ENCODE measurements at places on chromosomes 11 and 22.
A peak's percentile ranks its signal among the peaks of the same experiment; 100 is the strongest.

GRCh38 chr11:63012839-63013238, 2.8 kb downstream of the SLC22A8 start:
- DNase-seq = no peak

DNA sequence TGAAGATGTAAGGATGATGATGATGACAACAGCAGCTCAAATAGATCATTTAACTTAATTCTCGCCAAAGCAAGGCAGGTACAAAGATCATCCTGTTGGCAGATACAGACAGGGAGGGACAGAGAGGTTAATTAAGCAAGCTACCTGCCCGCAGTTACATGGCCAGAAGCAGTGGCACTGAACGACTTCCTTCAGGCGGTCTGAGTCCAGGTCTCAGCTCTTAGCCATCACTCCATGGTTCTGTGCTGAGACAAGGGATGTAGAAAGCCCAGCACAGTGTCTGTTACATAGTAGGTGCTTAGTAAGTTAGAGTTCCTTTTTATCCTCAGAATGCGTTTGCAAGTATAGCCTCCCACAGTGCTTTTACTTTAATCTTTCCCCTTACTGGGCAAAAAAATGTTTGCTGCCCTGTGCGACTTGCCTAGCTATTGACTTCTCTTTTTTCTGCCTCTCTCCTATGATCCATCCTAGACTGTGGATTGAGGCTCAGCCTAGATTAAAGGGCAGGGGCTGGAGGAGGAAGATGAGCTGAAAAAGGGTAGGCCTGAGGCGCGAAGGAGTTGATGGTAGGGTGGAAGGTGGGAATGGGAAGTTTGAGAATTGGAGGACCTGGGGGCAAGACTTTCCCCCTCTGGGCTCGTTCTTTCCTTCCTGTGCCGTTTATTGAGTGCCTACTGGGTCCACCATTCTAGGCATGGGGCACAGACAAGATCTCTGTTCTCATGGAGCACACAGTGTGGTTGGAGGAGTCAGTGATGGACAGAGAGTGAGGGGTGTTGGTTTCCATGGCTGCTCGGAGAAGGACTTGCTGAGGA, 108.2 kb upstream of the OR4B1 start:
- DNase-seq = no peak

DNA sequence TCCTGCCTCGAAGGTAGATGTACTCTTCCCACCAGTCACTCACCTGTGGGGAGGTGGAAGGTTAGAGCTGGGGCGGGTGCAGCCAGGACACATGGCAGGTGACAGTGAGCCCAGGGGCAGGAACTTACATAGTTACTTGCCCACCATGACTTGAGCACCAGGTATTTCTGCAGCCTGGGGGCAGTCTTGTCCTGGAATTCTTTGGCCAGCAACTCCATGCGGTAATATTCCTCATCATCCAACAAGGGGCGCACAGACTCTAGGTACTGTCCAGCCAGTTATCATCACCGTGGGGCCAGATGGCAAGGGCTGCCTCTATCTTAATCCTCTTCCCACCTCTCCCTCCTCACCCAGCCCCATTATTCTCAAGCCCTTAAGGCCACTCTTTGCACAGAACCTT, 2.2 kb downstream of the CPT1B start:
- no peak for DNase-seq

- no peak for DNase-seq
Observed at GRCh38 chr22:49205483-49205800, 622.2 kb downstream of the BRD1 start.

GRCh38 chr22:36383110-36383581, 4.6 kb downstream of the MYH9 start:
- no peak for DNase-seq

DNA sequence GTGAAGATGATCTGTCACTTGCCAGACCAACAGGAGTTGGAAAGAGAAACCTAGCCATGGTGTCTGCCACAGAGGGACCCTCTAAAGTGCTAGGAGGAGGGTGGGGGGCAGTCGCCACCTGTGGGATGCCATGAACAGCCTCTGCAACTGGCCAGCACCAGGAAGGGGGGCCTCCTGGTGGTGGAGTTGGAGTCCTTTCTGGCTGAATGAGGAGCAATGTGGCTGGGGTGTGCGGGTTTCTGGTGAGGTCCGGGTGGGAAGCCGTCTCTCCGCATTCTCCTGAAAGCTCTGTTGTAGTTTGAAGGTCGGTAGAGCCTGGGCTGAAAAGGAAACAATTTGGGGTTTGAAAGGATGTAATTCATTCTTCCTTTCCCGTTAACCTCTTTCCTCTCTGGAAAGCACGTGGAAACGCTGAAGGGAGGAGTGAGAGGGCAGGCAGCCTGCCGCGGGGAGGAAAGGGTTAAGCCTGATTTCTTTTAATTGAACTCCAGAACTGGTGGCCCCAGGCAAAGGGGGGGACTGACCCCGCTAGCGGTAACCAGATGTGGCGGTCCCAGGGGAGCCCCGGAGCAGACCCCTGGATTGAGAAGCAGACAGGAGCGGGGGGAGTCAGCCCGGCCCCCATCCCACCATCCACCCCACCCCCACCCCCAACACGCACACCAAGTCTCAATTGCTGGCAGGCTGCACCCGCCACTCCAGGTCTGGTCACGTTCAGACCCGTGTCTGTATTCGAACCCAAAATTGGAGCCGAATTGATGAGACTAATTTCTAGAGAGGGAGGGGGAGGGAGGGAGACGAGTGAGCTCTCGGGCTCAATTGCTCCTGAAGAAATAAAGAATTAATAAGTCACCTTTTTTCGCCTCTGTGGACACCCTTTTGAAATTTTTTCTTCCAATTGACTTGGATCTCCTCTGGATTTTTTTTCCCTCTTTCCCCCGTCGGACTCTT, 1.8 kb upstream of the FLI1 start:
- DNase-seq = no peak

DNA sequence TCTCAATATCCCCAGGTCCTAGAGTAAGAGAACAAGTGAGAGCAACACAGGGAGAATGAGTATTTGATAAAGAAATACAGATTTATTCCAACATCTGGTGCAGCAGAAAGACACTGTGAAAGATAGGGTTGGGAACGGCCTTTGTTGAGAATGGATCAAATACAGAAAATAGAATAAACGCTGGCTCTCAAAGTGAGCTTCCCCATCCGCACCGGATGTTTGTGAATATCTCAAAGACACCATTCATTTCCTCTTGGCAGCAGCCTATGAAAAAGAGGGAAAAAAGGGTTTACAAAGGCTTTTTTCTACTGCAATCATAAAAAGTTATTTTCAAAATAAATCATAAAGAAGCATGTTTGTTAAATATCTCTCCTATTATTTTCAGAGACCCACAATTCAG, 279.3 kb downstream of the CASP12 start:
- DNase-seq = peak; percentile 61

GRCh38 chr11:131483453-131483852, 113.0 kb downstream of the NTM start:
- DNase-seq = no peak

- no peak for DNase-seq
Observed at GRCh38 chr11:45974806-45975205, 52.4 kb downstream of the LARGE2 start.

DNA sequence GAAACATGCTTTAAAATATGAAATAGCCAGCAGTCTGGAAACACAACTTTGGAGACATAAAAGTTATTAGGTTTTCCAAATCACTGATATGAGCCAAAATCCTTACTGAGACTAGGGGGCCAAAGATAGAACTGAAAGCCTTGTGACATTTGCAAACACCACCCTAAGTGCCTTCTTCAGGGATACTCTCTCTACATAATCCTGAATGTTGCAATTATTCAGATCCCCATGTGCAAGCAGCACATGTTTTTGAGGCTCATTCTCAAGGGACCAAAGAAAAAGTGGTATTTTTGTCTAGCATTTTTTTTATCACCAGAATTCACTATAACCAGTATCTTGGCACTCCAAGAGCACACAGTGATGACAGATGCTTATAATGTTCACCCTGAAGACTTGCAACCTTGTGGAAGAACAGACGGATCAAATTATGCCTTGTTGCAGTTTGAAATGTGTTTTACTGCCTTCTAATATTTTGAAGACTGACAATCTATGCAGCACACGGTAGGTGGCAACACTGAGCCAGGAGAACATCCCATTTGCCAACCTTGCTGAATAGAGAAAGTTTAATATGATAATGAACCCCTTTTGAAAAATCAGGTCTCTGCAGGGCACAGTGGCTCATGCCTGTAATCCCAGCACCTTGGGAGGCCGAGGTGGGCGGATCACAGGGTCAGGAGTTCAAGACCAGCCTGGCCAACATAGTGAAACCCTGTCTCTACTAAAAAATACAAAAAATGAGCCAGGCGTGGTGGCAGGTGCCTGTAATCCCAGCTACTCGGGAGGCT, 78.5 kb downstream of the PLEKHA7 start:
- no peak for DNase-seq

DNA sequence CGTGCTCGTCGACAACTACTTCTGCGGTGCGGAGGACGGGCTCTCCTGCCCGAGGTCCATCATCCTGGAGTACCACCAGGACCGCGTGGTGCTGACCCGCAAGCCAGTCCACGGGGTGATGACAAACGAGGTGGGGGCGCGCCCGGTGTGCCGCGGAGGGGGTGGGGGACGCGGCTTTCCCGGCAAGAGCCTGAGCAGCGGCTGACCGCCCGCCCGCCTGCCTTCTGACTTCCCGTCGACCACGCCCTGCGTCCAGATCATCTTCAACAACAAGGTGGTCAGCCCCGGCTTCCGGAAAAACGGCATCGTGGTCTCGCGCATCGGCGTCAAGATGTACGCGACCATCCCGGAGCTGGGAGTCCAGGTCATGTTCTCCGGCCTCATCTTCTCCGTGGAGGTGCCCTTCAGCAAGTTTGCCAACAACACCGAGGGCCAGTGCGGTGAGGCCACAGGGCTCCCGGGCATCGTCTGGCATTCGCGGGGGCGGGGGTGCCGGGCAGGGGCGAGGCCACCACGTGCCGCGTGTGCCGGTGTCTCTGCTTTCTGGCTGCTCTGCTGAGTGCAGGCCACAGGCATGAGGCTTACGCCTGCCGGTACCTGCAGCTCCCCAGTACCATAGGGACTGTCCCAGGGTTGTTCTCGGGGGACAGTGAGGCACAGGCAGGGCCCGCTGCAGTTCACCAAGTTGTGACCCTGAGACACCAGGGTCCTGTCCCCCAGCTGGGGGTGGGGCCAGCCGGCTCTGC, 28.5 kb upstream of the MUC5B start:
- DNase-seq = no peak

DNA sequence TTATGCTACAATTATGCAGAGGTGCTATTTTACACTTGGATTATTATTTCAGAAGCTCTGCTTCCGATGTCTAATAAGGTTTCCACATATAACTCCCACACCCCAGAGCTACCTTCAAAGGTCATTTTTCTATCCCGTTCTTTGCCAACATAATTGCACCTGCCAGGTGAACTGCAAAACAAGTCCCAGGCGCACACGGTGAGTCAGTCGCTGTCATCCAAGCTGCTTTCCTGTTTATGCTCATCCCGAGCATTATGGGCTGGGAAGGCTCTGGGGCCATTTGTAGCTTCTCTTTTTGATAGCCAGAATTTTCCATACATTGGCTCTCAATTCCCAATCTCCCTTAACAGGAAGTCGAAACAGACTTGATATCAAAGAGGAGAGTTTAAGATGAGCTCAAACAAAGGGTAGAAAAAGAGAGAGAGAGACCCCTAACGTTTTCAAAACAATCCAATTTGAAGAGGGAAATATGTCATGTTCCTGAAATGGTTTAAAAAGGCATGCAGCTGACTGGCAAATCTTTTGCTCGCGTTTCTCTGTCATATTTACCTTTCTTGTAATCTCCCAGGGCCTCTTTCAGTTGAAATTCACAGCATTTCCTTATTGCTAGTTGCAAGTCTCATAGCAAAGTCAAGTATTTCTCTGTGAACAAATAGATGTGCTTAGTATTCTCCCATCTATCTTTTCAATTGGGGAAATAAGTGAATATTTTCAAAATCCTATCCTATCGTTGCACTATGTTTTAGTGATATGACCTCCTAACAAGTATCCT, 815.9 kb downstream of the KCNA4 start:
- DNase-seq = no peak

GRCh38 chr22:41833369-41834004, 582 bp downstream of the SREBF2 start:
- DNase-seq = no peak

GRCh38 chr11:61777234-61778090, 14.9 kb downstream of the TMEM258 start:
- DNase-seq = no peak

GRCh38 chr11:64395545-64396078, 36.6 kb downstream of the RPS6KA4 start:
- DNase-seq = no peak

- no peak for DNase-seq
Observed at GRCh38 chr11:118623269-118623655, 15.8 kb downstream of the PHLDB1 start.

DNA sequence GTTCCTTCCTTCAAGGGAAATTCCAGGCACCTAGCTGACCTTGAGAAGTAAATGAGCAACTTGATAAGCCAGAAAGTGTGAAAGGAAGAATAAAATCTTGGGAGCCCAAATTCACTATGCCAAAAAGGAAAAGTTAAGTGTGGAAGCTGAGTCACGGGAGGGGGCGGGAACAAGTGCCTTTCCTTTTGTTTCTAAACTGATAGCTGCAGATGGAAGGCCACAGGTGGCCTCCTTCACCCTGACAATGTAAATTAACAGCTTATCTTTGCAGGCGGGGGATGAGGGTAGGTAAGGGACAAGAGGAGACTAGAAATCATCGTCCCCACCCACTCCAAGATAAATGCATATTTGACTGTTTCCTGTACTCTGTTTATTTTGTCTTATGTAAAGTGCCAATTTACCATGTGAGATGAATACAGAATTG, 36.4 kb upstream of the TREH start:
- no peak for DNase-seq

DNA sequence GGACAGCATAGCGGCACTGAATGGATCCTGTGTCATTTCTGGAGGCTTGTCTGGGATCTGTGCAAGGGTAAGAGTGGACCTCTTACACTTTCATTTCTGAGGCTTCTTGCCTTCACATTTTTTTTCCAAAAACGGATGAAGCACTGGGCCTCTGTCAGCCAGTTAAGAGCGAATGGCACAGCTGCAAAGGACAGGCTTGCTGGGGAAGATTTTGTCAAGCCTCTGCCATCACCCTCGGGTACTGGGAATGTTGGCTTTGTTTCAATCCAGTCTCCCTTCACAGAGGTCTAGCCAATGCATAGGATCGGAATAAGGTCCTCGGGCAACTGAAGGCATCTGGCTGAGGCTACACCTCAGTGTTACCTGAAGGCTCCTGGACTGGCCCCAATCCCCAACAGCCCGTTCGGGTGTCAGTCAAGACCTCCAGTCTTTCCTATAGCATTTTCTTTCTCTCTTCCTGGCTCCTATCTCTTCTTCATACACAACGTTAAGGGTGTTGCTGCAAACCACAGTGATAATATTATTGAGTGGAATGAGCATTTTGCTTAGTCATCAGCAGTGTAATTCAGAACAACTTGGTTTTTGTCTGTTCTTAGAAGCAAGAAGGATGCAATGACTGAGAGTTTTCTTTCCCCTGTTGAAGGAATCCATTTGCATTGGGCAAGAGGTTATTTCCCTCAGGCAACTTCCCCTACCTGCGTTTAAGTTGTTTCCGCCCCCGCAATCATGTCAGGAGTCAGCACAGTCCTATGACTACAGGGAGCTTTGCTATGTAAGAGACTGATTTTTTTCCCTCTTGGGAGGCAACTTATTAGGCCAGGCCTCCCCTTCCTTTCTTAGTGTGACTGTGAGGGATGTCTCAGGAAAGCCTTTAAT, 22.8 kb downstream of the NPAT start:
- DNase-seq = peak; percentile 79

Data from foreskin melanocyte (primary cell).